ENCODE measurements at places on chromosomes 11 and 22.

DNA sequence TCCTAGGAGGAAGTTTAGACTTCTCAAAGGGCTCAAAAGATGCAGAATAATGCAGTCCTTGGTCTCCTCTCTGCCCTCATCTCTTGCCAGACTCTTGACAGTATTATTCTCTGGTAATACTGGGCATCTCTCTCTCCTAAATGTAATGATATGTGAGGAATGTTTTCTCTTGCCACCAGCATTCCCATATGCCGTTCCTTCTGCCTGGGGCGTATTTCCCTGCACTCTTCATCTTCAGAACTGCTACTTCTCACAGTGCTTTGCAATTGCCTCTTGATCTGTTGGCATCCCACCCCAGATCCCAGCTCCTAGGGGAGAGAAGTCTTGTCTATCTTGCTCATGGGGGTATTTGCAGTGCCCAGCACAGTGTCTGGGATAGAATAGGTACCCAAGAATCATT, 107.4 kb downstream of the RASSF10 start:
- DNase-seq, result no peak

- no peak for DNase-seq
These were observed 58.2 kb upstream of the EED start for GRCh38 chr11:86186386-86186785.

DNA sequence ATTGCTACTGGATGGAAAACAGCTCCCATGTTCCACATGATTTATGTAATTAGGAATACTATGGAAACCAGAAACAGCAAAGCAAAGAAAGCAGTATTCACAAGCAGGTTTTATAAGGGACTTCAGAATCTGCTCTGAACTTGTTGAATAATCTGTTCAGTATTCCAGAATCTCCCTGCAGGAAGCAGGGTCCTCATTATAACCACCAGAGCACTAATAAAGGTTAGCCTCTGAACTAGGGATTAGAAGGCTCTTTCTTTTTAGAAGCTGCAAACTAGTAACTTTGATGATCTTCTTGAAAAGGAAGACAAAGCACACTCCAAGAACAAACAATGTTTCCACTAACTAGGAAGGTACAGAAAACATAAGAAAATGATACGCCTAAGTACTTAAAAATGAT, 125.8 kb downstream of the DCDC1 start:
- DNase-seq, result no peak

DNA sequence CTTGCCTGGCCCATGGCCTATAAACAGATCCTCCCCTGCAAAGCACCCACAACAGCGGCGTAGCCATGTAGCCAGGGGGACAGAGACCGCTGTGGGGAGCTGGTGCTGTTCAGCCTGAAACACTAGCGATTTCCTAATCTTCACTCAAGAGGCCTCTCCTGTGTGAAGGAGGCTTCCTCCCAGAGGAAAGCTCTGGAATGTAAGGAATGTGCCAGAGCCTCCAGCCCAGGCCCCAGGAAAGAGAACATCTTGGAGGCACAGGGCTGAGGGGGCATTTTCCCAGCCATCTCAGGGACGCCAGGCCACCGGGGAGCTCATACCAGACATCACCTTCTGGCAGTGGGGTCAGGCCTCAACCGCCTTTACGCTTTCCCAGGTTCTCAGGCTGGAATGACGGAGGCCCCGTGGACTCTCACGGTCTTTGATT, 24.0 kb downstream of the MIAT start:
- DNase-seq, result peak; percentile 68

DNA sequence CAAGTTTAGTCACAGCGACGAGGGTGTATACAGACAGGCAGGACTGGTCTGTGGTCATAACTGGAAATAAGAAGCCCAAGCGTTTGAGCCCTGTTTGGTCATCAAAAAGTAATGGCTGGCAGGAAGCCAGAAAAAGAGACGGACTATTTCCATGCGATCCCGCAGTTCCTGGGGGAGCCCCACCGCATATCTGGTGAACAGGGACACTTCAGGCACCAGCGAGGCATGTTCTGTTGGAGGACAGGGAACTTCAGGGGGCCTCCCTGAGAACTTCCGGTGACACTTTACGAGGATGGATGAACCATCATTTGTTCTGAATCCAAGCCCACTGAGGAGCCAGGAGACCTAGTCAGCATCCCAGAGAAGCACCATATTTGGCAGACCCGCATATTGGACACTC, 29.7 kb upstream of the TRIM29 start:
- DNase-seq, result no peak

DNA sequence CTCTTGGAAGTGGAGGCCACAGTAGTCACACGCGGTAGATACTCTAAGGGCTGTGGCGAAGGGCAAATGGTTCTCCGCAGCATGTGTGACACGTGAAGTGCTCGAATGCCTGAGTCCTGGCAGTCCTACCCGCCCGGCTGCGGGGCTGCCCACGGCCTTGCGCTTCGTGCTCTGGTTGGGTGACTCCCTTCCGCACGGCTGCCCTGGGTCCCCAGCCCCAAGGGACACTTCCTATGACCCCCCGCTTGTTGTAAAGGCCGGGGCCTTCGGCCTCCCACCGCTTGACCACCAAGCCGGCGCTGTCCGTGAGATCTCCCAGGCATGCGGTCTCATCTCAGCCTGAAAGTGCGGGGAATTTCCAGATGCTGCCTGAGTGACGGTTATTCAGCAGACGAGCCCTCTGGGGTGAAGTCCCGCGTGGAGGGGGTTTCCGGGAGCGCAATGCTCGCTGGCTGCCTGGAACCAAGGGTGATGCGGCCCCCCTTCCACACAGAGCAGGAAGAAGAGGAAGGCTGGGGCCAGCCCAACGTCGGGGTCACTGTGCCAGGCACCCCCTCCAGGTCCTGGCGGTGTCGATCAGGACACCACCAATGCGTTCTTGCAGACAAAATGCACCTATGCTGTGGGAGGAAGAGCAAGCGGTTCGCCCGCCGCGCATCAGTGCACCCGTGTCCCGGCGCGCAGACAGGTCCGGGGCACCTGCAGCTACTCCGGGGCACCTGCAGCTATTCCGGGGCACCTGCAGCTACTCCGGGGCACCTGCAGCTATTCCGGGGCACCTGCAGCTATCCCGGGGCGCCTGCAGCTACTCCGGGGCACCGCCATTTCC, 171.2 kb downstream of the OPCML start:
- peak; percentile 49 for DNase-seq

DNA sequence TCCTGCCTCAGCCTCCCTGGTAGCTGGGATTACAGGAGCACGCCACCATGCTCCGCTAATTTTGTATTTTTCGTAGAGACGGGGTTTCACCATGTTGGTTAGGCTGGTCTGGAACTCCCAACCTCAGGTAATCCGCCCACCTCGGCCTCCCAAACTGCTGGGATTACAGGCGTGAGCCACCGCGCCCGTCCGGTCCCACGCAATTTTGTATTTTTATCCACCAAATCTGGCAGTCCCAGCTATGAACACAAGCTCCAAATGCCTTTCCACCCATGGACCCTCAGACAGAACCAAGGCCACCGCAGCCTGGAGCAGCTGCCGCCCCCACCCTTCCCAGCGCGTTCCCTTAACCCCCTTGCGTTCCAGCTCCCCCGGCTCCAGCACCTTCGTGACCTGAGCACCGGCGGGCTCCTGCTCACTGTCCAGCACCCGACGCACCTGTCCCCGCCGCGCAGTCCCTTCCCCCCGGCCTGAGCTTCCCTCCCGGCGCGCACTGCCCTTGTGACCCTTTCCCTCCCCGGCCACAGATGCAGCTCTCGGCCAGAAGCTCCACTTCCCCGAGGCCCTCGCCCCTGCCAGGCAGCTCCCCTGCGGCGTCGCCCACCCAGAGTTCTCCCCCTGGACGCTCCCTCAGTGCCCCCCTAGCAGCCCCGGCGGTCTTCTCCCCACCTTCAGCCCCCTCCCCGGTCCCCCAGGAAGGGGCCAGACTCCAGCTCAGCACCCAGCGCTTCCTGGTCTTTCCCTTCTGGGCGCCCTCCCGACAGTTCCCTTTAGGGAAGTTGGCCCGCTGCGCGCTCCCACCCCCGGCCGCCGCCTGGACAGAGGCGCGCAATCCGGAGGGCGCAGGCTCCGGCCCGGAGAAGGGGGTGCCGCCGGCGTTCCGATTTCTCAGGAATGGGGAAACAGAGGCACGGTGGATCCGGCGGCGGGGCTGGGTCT, 5.6 kb upstream of the ZBED4 start:
- DNase-seq, result peak; percentile 80

GRCh38 chr22:47042116-47042825, 279.8 kb downstream of the TBC1D22A start:
- DNase-seq, result no peak

DNA sequence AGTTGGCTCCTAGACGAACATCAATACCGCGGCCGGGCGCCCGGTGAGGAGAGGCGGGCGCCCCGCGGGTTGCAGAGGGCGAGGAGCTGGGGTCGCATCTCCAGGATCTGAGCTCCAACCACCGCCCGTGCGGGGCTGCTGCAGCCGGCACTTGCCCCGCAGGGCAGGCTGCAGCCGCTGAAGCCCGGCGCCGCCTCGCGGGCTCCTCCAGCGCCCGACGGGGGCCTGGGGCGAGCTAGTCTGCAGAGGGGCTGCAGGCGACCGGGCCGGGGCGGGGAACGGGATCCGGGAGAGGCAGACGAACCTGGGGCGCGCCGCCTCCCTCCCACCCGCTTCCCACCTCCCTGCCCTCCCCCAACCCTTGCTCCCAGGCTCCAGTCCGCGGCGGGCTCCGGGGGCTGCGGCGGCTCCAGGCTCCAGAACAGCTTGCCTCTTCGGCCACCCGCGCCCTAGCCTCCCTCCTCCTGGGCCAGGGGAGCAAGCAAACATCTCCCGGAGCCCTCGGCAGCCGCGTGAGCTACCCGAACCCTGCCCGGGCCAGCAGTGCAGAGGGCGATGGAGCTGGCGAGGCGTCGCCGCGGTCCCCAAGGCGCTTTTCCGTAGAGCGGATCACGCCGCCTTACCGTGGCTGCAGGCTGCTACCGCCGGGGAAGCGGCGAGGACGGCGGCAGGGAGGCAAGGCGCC, 802 bp downstream of the TENM4 start:
- DNase-seq, result peak; percentile 82

DNA sequence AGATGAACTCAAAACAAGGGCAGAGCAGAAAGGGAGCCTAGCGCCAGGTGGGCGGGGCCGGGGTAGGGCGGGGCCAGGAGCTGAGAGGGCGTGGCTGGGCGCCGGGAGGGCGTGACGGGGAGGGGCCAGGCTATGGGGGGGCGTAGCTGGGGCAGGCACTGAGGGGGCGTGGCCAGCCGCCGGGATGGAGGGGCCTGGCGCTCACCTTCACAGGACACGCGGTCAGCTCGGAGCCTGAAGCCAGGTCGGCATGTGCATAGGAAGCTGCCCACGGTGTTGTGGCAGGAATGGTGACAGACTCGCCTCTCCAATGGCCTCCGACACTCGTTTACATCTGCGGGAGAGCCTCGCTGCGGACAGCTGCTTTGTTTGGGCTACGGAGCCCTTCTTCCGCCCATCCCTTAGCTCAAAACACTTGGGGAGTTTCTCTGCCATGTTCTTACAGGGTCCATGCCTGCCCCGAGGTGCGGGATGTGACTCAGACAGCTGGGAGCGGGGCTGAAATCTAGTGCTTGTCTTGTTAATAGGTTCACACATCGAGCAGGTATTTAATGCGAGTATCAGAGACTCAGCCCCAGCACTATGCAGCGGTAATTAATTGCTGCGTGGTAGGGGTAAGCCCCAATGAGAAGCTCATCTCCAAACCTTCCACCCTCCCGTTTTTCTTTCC, 13.4 kb downstream of the VWCE start:
- DNase-seq, result peak; percentile 99

- no peak for DNase-seq
These were observed 39.5 kb upstream of the SLC5A12 start for GRCh38 chr11:26761361-26761809.

- DNase-seq, result no peak
These were observed 255.8 kb downstream of the TBC1D22A start for GRCh38 chr22:47018010-47018910.

DNA sequence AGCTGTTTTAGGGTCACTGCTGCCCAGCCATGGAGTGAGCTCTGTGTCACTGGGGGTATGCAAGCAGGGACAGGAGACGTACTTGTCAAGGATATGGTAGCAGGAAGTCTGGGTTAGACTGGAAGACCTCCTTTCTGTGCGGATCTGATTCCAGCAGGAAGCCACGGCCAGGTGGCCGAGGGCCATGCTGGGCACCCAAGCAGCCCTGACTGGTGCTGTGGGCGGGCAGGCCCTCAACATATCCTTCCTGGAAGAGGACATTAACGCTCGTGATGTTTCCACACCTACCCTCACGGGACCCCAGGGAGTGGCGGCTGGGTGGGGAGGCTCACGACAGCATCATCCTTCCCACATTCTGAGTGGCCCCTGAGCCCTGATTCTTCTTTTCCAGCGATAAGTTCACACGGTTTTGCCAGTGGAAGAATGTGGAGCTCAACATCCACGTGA, 8.7 kb upstream of the ANKRD13D start:
- DNase-seq, result no peak

- DNase-seq, result no peak
These were observed at the start of gene APOL3 for GRCh38 chr22:36160499-36160942. TSS of gene APOL3 (minus strand) at chr22:36160755. CDS start at chr22:36149055, 11,700 bp downstream.

DNA sequence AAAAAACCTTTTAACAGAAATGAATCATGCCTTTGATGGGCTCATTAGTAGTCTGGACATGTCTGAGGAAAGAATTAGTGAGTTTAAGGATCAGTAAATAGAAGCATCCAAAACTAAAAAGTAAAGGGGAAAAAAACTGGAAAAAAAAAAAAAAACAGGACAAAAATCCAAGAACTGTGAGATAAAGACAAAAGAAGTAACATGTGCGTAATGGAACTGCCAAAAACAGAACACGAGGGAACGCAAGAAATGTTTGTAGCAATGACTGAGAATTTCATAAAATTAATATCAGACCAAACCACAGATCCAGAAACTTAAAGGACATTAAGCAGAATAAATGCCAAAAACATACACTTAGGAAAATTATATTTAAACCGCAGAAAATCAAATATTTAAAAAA, 77.4 kb downstream of the MS4A13 start:
- no peak for DNase-seq

DNA sequence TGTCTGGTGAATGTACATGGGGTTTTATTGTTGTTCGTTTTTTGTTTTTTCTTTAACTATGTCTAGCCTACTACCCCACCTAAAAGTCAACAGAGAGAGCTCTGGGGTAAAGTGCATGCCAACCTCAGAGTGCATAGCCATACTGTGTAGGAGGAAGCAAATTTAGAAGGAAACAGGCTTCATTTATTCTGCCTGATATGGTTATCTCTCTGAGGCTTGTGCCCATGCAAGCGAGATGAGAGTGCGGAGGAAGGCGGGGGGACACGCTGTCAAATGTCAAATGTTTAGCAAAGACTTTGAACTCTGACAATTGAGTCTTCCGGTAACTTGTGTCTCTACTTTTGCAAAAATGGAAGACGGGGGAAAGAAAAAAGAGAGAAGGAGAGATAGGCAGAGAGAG, 295.5 kb downstream of the ETS1 start:
- no peak for DNase-seq

GRCh38 chr11:13288375-13289029, 10.9 kb downstream of the BMAL1 start:
- DNase-seq, result no peak

- DNase-seq, result no peak
These were observed 165.0 kb upstream of the MTMR2 start for GRCh38 chr11:96088914-96089313.

- DNase-seq, result no peak
These were observed 125.0 kb downstream of the KCNQ1OT1 start for GRCh38 chr11:2574553-2575535.

DNA sequence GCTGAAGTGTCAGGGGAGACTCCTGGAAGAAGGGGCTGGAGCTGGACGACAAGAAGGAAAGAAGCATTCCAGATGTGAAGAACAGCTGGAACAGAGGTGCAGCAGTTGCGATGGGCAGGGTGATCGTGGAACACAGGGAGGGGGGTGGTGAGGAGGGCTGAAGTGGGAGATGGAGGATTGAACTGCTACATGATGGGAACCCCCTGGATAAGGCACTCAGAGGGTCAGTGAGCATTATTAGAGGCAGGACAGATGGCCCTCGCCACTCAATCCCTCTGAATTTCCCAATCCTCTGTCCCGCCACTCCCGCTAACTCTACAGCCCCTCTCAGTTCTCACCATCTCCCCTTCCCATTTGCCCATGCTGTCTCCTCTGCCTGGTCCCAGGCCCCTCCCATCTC, 14.0 kb downstream of the SERPINH1 start:
- DNase-seq, result no peak

All from H7 (cell line).